ENCODE measurements at places on chromosomes 5 and 9.

- DNase-seq: no peak
Measured at GRCh38 chr9:6605202-6605601, 40.3 kb downstream of the GLDC start.

DNA sequence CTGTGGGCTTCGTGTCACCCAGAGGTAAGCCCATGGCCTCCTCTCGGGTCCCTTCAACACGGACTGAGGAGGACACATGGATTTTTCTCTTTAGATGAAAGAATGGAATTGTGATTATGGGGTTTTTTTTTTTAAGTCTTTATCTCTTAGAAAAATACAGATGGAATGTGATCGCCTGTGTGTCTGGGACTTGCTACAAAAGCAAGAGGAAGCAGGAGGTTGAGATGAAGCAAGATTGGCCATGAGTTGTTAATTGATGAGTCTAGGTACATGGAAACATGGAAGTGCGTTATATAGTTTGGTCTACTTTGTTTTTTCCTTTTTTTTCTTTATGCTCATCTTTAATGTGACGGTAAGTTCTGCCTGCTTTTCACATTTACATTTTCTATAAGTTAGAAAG, 14.6 kb downstream of the USP20 start:
- DNase-seq: no peak

DNA sequence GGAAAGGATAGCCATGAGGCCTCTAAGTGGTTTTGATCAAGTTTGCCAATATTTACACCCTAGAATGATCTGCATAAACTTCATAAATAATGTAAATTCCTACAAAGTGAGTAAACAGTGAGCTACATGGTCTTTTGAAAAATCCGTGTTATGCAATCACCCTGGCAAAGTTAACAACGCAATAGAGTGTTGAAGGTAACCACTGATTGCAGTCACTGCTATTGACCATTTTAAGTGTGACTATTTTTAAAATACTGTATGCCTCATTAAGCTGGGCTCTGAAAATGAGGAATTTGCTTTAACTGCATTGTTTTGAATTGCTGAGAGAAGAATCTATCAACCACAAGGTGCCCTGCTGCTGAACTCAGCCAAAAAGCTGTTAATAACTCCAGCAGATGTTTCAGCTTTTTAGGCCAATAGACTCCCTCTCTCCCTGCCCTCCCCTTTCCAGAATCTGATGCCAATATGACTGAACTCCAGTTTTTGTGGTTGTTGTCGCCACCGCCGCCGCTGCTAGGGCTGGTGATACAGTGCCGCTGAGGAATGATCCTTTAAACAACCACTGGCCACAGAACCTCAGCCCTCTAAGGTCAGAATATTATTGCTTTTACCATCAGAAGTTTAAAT, 35.3 kb upstream of the SMARCA2 start:
- no peak for DNase-seq

GRCh38 chr9:132168347-132168746, 6.5 kb downstream of the NTNG2 start:
- no peak for DNase-seq

GRCh38 chr5:27458287-27458686, 419.9 kb upstream of the CDH9 start:
- no peak for DNase-seq

GRCh38 chr9:118038713-118039112, 334.5 kb downstream of the TLR4 start:
- DNase-seq: no peak

- no peak for DNase-seq
Measured at GRCh38 chr9:126423142-126423915, 96.7 kb downstream of the MVB12B start.

- DNase-seq: no peak
Measured at GRCh38 chr5:143297756-143298155, 105.7 kb downstream of the NR3C1 start.

- DNase-seq: no peak
Measured at GRCh38 chr5:42837601-42838000, 25.9 kb upstream of the SELENOP start.

DNA sequence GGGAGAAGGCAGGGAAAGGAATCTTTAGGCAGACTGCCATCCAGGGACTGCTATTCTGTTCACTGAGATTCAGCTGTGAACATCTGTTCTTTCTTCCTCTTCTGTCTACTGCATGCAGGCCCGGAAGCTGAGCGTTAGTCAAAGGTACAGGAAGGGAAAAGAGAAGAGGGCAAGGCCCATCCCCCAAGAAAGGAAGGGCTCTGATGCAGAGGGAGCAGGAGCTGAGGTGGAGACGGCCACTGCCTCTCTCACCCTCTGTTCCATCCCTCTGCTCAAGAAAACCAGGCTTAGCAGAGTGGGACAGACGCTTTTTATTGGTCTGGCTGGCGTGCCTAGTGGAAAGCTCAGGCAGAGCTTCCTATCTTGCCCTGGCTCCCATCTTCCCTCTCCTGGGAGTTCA, 57.6 kb downstream of the PFDN1 start:
- no peak for DNase-seq

- no peak for DNase-seq
Measured at GRCh38 chr5:176620333-176620981, 9.9 kb downstream of the SNCB start.

DNA sequence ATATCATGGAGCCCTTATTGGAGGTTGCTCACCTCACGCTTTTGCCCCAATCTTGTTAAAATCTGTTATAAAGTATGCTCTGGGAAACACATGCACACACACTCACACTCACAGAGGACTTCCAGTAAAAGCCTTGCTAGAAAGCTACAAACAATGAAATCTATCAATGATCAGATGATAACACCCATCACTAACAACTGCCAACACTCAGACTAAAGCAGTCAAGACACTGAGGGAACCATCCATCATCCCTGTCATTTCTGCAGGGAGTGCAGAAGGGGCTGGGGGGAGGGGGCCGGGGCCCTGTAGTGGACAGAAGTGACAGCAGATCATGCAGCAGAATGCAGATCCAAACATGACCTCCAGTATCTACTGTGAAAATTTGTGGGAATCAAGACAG, 179.1 kb downstream of the AOPEP start:
- DNase-seq: no peak

DNA sequence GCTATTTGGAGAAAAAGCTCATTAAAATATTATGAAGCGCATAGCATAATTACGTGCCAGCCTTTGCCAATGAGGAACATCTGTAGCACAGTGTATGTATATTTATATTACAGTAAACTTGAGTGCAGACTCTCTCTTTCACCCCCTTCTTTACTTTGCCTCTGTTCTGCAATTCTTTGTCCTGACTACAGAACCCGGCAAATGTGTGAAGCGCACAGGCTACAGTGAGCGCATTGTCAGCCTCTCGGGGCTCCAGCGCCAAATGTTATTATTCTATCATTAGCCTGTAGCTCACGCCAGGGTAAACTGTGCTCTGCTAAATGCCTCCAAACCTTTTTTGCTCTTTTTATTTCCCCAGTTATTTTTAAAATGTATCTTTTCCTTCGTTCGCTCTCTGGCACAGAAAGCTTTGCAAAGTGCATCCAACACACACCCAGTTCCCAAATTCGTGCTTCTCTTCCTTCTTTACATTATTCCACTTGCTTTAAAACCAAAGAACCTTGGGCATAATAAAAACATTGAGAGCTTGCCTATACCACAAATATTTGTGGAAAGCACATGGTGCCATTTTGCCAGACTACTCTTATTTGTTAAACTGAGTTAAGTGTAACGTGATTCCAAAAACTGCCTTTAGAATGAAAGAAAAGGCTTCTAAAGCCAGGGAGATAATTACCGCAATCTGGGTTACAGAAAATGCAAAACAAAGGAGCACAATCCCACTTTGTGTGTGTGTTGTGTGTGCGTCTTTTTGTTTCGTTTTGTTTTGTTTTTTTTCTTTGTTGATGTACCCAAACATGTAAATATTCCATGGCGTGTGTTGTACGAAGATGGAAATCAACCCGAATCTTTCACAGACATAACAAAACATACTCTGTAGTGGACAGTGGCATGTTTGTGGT, 164.1 kb upstream of the MPDZ start:
- DNase-seq: no peak

- no peak for DNase-seq
Measured at GRCh38 chr5:38938424-38938823, 92.6 kb downstream of the OSMR start.

- no peak for DNase-seq
Measured at GRCh38 chr9:89865357-89865756, 260.5 kb downstream of the GADD45G start.

- DNase-seq: no peak
Measured at GRCh38 chr5:33088176-33088575, 352.6 kb upstream of the TARS1 start.

DNA sequence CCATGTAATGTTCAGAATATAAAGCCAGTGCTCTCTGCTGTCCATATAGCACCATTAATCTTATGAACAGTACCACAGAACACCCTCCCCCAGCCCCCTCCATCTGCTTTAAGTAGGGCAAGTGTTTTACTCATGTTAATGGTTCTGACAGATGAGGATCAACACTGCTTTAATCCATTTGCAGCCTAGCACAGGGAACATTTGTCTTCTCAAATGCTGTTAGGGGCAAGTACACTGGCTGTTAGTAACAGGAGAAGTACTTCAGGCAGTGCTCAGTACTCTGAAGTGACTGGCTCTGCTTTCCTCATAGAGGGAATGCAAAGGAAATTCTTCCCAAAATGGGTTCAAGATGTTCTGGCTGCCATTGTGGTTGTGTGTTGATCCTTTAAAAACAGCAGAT, 202.6 kb downstream of the DCP2 start:
- no peak for DNase-seq

DNA sequence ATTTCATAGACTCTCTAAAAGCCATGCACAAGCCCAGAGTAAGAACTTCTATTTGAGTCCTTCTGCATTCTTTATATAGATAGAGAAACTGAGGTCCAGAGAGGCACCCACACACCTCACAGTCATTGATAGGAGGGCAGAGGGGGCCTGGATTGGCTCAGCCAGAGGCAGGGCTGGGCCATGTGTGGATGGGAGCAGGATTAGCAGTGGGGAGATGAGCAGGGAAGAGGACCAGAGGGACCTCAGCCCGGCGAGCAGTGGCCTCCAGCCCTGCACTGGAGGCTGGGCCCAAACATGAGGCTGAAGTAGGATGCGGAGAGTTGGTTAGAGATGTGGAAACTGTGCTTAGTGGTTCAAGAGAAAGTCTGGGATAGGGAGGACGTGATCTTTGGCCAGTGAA, 34.0 kb downstream of the PPARGC1B start:
- no peak for DNase-seq

DNA sequence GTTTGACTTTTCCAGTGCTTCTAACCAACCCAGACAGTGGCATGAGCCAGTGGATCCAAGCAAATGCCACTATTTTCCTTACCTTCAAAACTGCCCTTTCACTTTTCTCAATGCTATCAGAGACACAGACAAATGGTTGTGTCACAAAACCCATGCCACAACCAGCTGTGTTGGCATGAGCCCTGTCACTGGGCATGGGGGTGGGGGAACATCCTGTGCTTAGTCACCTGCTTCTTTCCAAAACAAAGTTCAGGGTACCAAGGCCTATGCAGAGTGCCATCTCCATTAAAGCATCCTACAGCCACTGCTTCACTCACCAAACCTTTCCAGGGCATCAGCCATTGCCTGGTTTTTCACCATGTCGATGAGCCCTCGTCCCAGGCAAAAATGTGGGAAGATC, 30.1 kb downstream of the NIPSNAP3B start:
- no peak for DNase-seq

- DNase-seq: no peak
Measured at GRCh38 chr5:43396762-43397304, 15.4 kb downstream of the CCL28 start.

DNA sequence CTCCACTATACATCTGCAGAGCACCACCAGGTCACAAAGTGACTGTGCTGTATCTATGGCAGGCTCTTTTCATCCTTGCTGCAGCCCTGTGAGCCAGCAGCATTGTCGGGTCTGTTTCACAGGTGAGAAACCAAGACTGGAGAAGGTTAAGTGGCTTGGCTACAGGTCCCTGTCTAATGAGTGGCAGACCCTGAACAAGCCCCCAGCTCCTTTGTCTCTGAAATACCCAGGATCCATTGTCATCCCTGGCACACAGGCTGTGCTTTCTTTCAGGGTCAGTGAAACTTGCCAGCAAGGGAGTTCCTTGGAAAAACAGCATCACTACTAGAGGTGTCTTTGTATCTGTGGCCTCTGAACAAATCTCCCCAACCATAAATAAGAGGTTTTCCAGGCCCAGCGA, 27.6 kb upstream of the CXCL14 start:
- DNase-seq: no peak

DNA sequence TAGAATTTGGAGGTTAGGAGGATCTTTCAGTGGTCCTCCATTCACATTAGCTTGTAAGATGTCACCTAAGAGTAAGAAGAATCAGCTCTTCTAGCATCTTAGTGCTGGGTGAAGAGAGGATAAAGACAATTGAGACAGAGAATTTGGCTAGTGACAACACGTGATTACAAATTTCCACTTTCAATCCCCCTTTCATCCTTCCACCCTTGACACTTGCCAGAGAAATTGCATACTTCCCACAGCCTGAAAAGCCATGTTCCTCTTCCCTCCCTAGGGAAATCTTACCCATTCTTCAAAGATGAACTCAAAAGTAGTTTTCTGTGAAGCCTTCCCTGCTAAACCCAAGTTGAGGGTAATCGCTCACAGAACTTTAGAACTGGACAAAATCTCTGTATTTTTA, 282.6 kb upstream of the PTGER4 start:
- DNase-seq: no peak

GRCh38 chr9:84667571-84668195, 1.8 kb upstream of the NTRK2 start:
- DNase-seq: peak; percentile 21

DNA sequence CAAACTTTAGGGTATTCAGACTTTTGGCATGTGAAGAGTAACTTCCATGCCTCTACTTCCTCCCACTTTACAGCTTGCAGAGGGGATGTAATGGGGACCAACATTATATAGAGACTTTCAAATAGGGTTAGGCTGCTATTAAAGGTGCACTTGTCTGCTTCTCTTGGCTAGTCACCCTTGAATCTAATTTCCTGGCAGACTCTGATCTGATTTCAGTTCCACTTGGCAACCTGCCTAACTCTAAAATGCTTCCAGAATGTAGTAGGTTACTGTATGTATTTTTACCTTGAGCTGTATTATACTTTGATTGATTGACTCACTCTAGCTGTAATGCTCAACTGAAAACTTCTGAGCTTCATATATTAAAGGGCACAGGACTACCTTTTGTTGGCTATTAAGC, 693.4 kb downstream of the KCTD16 start:
- no peak for DNase-seq

- DNase-seq: no peak
Measured at GRCh38 chr5:166961028-166961427, 1330.4 kb upstream of the WWC1 start.

GRCh38 chr9:11577522-11577921, 964.7 kb upstream of the PTPRD start:
- no peak for DNase-seq

DNA sequence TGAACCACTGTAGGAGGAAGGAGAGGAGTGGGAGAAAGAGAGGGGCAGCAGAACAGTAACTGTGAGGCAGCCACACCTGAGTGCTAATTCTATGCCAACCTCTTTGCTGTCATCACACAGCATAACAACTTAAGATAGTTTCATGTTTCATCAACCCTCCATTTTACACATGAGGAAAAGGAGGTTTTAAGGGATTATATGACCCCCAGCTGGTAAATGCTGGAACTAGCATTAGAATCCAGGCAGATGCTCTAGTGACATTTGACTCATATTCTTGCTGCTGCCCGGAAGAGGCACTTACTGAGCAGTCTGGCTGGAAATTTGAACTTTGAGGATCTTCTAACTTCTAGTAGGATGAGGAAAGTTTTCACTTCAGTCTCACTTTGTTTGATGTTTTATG, 24.1 kb upstream of the VLDLR start:
- no peak for DNase-seq
